ENCODE measurements at places on chromosomes 7 and 10.

GRCh38 chr10:92290076-92290836 is 622 bp downstream of the CPEB3 start:
- DNase-seq: no peak

DNA sequence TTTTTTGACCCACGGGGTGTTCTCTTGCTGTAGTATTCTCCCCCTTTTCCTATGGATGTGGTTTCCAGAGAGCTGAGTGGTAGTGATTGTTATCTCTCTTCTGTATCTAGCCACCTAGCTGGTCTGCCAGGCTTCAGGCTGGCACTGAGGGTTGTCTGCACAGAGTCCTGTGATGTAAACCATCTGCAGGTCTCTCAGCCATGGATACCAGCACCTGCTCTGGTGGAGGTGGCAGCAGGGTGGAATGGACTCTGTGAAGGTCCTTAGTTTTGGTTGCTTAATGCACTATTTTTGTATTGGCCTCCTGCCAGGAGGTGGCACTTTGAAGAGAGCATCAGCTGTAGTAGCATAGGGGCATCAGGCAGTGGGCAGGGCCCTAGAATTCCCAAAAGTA is 851 bp downstream of the HYAL4 start:
- no peak for DNase-seq

DNA sequence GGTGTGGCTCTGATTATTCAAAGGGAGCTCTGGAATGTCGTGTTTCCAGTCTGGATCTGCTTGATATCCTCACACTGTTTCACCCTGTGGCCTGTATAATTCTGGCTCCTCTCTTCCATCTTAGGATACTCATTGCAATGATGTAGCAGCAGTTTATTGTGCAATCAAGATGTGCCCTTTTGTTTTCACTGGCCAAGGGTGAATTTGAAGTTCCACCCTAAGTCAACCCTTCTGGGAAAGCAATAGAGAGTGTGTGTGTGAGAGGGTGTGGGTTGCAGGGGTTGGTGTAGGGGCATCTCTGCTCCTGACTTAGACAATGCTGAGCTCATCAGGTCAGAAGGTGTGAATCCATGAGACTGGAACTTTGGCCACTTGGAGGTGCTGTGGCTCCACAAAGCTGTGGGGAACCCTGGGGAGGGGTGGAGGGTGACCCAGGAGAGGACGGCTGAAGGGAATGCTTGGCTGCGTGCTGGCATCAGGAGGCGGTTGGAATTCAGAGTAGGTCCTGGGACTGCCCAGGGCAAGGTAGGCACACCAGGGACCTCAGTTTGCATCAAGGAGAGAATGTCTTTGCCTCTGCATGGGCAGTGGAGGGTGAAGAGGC is 118.0 kb upstream of the PRSS58 start:
- no peak for DNase-seq

GRCh38 chr7:8179486-8179885 is 82.5 kb downstream of the ICA1 start:
- DNase-seq: no peak

DNA sequence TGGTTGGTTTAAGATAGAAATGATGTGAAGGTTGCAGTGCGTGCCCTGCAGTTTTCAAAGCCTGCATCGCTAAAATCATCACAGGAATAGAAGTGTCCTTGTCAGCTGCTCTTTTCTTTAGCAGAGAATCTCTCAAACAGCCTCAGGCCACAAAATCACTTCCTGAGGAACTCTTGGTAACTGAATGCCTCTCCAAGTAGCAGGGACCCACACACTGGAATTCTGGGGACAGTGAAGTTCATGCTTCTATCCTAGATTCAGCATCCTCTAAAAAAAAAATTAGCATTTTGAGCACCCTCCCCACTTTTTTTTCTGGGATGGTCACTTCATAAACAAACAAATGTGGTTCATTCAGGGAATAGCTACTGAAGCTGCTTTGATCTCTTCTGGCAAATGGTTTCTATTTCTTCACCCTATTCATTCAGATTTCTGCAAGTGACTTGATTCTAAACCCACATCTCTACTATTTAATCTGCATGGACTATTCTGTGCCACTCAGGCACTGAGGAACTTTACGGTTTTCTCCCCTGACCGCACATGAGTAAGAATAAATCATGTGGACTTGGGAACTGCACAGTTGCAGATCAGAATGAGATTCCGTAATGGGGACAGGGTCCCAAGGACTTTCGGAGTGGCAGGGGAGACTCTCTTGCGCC is 306.9 kb downstream of the FRMD4A start:
- DNase-seq: no peak

DNA sequence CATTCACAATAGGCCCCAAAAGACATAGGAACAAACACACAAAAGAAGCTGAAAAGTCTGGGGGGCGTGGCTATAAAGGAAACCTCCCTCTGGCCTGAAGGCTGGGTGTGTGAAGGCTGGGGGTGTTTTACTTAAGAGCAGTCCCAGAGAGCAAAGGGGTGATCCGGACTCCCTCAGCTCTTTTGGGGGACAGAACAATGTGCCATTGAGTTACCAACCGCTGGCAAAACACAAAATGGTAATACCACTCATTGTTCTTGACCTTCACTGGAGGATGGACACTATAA is 189.0 kb downstream of the COBL start:
- DNase-seq: no peak

DNA sequence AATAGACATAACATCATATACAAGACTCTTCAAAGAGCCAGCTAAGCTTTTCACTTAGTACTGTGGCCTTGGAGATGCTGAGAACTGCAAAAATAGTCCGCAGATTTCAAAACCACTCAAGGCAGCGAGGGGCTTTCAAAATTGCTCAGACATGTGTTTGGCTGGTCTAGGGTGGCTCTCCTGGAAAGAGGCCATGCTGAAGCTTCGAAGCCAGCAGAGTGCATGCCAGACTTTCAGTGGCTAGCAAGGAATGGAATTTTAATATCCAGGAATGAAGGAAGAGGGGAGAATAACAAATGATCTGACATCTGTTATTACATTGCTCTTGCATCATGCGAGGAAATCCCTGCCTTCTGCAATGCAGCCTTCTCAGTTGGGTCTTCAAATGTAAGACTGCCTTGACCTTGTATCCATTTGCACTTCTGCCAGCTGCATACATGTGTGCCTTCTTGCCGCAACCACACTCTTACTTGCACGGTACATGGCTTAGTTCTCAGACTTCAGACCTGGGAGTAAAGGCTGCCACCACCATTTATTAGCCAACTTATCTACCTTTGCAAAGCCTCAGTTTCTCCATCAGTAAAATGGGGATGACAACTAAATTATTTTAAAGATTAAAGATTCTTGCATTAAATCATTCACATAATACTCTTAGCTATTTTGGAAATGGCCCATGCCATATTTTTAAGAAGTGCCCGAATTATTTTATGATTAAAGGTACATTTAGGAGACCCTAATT is 55.9 kb downstream of the ITIH5 start:
- DNase-seq: no peak

GRCh38 chr10:122307669-122308416 is 36.7 kb downstream of the BTBD16 start:
- no peak for DNase-seq

DNA sequence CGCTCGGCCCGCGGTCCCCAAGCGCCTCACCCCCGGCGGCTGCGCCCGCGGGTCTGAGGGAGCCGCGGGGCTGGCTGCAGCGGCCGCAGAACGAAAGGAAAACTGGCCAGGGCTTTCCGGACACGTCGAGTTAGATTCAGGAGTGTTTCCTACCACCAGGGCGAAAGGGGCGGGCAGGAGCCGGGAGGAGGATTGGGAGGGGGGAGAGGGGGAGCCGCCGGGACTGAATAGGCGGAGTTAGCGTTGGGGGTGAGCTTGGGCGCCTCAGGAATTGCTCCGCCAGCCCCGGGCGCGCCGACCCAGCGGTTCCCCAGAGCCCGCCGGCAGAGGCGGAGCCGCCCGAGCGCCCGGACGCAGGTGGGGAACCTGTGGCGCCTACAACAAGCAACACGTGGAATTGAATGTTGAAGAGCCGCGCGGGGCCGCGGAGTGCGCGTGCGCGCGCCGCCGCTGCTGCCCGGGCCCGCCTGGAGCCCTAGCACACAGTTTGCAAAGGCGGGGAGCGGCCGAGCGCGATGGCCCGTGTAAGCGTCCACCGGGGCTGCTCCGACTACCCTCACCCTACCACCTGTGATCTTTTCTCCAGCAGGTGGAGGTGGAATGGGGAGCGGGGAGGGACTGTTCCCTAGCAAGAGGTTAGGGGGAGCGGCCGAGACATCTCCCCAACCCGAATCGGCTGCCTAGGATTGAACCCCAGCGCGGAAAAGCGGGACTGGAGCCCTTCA is at the start of gene CADPS2:
TSS of gene CADPS2 (minus strand) at position 104 of the 725 bp plus-strand sequence. CDS start 123 bp downstream, outside the sequence.
- DNase-seq: no peak

DNA sequence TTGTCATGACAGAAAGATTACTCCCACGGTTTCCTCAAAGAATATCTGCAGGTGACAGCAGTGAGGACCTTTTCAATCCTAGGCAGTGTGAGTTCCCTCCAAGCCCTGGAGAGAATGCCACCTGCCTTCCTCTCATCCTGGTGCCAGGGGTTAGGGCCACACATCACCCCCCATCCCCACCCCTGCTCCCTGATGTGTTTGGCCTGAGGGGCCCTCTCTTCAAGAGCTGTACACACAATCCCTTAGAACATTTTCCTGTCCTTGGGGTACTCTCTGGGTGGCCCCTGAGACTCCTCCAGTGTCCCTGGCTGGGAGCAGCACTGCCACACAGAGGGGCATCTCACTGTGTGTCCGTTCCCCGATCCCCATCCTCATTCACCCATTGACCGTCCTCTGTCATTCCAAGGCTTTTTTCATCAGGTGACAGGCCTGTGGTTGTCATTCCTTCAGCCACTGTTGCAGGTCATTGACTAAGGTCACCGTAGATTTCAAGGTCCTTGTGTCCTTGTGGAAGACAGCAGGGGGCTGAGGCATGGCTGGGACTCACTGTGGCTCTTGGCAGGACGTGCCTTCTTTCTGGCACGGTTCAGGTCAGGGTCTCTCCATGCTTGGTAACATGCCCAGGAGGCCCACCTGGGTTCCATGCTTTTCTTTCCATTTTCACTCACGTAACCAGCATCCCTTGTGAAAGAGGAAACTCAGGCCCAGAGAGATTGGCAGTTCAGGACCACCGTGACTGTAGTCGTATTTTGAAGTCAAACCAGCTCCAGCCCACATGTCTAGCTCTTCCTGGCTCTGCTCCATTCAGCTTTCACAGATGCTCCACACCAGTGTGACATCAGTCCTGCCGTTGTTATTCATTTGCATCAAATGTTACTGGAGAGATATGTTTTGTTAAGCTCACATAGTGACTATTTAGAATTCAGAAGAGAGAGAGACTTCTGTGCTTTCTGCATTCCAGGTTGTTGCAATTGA is 26.8 kb upstream of the BTBD16 start:
- DNase-seq: no peak

GRCh38 chr10:88911116-88911515 is 31.1 kb downstream of the STAMBPL1 start:
- no peak for DNase-seq

DNA sequence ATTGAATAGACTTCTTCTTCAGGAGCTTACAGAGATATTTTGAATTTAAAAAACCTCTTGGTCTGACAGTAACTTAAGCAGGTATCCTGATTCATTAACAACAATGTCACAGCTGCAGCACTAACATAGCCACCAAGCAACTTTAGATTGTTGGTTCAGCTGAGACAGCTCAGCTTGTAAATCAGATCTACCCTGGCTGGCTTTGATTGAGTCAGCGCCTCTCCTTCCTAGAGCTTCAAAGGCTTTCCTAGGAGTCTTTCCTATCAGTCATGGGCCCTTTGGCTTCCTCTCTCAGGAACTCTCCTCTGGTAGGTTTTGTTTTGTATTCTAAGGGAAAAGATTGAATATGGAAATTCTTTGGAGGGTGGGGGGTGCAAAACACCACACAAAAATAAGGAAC is 70.7 kb upstream of the STEAP4 start:
- DNase-seq: no peak

DNA sequence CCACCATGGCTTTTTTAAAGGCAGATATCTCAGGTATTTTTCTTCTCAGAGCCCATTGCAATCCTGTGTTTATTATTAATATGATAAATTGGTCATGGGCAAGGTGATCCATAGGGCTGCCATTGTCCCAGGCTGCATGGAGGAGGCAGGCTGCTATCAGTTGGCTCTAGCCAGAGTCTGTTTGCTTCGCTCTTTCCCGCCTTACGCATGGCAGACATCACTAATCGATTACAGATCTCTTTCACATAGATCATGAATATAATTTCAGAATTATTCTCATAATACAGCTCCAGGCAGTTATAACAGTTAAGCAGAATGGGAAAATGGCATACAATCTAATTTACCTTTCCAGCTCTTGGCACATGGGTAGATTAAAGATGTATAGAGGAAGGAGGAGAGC is 30.4 kb upstream of the HABP2 start:
- no peak for DNase-seq

- DNase-seq: no peak
Measured at GRCh38 chr7:27176962-27177794, 3.1 kb upstream of the HOXA10 start.

DNA sequence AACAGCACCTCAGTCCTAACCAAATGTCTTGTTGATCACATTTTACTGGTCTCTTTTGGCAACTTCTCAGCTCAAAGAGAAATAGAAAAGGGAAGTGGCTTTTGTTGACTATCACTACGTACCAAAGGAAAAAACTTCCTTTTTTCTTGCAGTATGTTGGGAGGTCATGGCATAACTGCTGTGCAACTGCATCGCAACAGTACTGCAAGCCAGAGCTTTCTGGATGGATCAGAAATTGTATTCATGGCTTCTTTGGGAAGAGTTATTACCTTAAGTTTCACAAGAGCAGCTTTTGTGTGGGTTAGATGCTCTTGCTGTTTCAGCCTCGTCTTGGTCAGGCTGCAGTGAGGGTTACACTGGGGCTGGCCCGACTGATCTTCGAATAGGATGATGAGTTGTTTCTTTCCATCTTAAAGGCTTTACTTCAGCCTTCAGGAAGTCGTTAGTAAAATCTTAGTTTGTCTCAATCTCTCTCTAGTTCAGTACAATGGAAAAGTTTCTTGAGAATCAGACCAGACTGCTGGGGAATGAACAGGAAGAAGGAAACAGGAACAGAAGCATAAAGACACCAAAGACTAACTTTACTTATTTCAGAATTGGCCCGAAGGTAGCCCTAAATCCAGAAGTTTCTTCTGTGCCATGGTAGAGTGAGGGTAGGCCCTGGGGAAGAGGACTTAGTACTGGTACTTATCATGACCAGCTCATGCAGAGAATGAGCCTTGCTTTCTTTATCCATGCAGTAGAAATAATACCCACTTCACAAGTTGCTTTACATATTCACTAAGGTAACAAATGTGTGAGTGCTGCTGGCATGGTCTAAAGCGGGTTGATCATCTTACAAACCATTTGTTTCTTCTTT is 153.6 kb downstream of the CELF2 start:
- DNase-seq: no peak

- no peak for DNase-seq
Measured at GRCh38 chr7:24721481-24722001, 35.7 kb downstream of the GSDME start.

DNA sequence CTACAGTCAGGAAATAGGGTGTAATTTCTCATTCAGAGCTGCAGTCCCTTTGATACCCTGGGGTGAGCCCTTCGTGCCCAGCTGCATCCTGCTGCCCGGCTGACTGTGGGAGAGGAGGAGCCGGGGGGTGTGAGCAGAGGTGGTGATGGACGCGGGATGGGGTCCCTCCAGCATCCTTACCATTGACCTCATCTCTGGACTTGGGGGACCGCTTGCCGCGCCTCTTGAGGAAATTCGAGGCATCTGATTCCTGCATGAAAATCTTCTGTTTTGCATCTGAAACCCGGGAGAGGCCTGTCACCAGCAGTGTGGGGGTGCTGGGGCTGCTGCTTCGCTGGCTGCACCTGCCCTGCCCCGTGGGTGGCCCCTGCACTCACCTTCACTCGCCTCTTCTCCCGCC is 816 bp downstream of the UCMA start:
- DNase-seq: no peak

Data from stimulated activated CD4-positive, alpha-beta T cell treated with anti-CD3 and anti-CD28 coated beads, Interleukin-15, amount 100 ng/mL, for 1 hour (primary cell).